Stimulated activated CD8-positive, alpha-beta memory T cell treated with anti-CD3 and anti-CD28 coated beads, Interleukin-7, amount 100 ng/mL, for 1 hour (primary cell): ENCODE measurements at places on chromosomes 2 and 18.

DNA sequence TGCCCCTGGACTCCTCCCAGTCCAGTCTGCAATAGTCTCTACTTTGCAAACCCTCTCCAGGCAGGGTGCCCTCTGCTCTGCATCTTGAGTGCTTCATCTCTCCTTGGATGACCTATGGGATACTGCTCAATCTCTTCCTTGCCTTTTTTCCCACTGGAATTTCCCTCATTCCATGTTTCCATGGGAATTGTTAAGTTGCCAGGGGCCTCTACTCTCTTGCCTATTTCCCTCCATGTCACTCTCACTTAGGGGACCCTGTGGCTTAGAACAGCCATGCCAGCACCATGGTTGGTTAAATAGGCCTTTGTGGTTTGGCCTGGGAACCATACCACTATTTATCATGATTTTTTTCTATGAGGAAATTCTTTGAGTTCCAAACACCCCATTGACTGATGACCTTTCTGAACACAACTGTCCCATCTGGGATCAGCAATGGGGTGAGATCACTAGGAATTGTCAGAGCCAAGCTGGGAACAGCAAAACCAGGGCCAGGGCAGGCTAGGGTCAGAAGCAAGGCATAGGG, 91.4 kb upstream of the RBMS1 start:
- no peak for DNase-seq

DNA sequence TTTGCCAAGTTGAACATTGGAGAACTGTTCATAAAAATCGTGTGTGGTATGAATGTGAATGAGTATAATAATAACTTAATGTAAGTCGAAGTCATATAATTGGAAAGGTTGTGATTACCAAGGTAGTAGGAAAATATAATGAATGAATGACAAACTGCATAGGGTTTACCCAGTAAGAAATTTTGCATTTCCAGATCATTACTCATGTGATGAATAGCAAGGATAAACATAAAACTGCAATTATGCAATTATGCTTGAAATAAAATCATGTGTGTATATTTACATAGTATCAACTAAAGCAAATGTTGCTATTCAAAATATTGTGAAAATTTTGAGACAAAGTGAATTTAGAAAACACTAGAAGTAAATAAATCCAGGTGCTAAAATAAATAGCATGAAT, 1108.7 kb upstream of the TMEFF2 start:
- no peak for DNase-seq

- DNase-seq, result no peak
Measured at GRCh38 chr2:39407516-39408296, 29.4 kb downstream of the MAP4K3 start.

DNA sequence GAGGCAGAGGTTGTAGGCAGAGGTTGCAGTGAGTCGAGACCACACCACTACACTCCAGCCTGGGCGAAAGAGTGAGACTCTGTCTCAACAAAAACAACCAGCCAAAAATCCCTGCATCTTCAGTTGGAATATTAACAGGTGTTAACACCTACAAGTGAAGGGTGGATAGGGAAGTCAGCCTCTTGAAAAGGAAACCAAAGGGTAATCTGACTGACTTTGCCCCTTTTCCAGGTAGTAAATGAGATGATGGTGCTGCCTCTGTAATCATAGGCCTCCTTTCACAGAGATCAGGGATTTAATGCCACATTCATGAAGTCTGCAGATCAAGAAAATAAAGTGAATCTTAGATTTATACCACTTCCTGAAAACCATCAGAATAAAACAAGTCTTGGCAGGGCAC, 133.6 kb downstream of the GALNT1 start:
- DNase-seq, result no peak

GRCh38 chr2:227117852-227118251, 46.2 kb downstream of the COL4A4 start:
- no peak for DNase-seq

DNA sequence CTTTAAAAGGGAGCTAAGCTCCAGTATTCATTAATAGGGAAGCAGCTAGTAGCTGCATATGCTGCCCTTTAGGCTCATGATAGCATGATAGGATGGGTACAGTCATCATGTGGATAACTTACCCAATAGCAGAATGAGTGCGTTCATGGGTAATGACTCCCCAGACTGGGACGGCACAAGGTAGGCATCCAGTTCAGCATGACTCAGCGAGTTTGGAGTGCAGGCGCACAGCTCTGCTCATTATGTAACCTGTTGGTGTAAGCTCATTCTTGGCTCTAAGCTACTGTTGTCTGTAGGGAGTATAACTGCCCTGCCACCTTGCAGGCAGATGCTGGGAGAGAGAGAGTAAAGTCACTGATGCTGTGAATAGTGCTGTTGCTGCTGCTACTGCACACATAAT, 209.2 kb upstream of the SYT4 start:
- no peak for DNase-seq

GRCh38 chr18:26549263-26550094, 1.1 kb upstream of the KCTD1 start:
- no peak for DNase-seq

DNA sequence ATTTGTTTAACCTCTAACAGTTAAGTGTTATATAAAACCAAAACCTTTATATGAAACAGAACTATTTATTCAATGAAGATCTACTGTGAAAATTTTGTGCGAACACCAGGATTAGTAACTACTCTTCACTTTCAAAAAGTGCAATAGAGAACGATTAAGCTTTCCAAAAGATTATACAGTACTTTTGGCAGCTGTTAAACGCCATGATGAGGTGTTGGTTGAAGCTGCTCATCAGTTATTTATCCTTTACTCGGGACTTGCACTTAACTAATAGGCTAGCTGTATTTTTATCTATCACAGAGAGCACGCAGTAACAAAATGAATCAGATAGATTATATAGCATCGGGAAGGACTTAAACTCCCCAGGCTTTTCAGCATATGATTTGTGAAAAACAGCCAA, 113.6 kb downstream of the GCA start:
- DNase-seq, result no peak

DNA sequence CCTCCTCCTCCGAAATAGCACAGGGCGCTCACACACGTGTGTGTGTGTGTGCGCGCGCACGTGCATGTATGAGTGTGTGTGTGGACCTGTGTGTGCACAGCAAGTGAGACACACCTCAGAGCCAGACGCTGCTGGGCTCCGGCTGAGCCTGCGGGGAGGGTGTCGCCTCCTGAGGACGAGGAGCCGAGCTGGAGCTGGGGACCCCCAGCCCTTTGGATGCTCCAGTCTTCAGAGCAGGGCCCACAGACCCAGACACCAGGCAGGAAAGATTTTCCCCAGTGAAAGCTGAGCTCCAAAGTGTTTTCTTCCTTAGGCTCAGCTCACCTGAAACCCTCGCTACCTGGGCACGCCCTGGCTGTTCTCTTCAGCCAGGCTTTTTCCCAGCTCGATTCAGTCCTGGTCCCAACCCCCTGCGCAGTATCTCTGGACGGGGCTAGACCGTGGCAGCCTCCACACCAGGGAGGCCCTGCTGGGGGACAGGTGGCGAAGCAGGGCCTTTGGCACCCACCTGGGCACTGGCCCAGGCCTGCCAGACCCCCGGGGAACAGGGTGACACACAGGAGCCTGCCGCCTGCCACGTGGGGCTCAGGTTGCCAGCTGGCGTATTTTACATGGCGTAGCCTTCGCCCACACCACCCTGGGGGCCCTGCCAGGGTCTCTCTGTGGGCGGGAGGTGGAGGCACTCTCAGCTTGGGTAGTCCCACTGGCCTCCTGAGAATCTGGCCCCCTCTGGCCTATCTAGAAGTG, 36.2 kb downstream of the PDIA6 start:
- no peak for DNase-seq

DNA sequence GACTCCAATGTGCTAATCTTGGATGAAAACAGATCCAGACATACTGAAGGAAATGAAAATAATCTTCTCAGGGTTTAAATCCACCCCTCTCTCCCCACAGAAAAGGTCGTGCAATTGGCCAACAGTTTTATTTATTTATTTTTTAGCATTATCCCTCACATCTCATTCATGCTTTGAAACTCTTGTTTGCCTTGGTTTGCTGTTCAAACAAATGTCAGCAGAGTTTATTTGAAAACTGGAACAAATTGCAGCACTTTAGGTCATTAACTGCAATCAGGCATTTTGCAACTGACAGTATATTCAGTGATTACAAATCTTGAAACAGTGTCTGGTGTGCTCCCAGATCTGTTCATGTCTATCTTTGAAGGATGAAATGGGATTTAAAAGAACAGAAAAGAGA, 220.6 kb downstream of the SLC4A10 start:
- DNase-seq, result no peak

- DNase-seq, result no peak
Measured at GRCh38 chr2:10415640-10416039, 32.5 kb downstream of the ODC1 start.

DNA sequence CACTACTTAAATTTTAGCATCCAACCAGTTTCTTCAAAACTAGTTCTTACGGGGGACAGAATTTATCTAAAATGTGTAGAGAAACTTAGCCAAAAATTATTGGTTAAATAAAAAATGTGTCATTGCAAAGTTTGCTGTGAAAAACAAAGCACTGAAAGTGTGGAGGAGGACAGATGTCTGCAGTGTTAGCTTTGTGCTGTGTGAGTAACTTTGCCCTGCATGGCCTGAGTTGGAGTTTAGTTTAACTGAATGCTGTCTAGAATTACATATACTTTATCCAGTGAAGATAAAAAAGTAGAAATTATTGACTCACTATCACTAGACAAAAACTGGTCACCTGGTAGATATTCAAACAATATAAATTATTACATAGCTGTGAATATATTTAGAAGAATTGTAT, 1225.2 kb upstream of the CELF4 start:
- DNase-seq, result no peak

DNA sequence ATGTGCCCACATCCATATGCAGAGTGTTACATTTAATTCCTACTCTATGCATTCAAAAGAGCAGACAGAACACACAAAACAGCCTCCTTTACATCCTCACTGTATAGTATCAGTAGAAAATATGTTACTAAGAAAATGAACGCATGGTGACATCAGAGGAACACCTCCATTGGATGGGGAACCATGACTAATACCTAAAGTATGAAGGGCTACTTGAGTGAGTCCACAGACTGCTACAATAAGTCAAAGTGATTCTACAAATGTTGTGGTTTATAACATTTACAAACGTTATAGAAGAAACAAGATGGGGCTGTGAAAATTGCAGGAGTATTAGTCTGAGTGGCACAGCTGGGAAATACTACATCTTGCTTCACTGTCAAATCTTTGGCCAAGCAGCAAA, 1830.9 kb upstream of the PIK3C3 start:
- no peak for DNase-seq

DNA sequence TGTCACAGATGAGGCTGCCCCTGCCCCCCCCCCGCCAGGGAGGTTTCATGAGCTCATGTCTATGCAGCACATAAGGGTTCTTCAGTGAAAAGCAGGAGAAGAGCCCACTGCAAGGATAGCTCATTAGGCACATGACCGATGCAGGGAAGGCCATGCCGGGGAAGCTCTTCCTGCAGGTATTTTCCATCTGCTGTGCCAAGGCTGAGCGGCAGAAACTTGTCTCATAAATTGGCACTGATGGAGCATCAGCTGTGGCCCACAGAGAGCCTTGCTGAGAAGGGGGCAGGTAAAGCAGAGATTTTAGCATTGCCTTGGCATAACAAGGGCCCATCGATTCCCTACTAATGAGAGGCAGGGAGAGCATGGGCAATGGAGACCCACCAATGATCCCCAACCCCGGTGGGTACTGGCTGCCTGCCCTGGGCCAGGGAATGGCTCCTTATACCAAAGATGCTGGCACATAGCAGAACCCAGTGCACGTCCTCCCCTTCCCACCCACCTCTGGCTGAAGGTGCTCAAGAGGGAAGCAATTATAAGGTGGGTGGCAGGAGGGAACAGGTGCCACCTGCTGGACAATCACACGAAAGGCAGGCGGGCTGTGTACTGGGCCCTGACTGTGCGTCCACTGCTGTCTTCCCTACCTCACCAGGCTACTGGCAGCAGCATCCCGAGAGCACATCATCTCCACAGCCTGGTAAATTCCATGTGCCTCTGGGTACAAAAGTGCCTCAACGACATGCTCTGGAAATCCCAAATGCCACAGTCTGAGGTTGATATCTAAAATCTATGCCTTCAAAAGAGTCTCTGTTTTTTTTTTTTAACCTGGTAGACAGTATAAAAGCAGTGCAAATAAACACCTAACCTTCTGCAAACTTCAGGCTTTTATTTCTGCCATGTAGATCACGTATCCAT, 41.4 kb downstream of the STEAP3 start:
- DNase-seq, result no peak

DNA sequence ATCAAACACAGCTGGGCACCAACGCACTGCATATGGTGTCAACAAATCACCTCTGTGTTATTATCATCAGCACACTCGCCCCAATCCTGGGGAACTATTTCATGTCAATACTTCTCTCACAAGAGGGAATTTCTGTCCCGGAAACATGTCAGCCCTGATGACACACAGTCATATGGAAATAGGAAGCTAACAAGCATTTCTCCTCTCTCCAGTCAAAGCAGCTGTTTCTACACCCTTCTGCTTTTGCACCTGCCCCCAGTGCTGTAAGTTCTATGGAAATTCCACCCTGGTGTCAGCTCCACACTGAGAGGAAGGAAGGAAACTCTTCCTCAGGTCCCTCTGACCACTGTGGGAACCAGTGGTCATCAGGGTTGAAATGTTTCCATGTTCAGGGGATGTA, 447.6 kb upstream of the ID2 start:
- DNase-seq, result no peak

DNA sequence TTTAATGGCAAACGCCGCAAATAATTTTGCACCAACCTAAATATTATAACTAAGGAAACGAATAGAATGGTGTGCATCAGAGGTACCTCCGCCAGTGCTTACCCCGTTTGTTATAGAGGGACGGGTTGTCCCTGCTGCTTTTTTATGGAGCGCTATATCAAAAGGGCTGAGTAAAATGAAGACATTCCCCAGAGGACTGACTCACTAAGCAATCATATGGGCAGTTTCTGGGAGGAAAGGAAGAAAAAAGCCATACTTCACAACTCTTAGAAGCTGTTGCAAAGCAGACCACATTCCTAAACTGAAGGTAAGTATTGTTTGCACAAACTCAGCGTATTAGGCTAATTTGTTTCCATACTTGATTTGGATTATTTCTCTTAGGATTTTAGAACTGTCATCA, 12.9 kb downstream of the ID2 start:
- DNase-seq, result no peak

- no peak for DNase-seq
Measured at GRCh38 chr18:45596036-45596435, 19.2 kb upstream of the SLC14A2 start.

- DNase-seq, result no peak
Measured at GRCh38 chr2:150110548-150110947, 376.9 kb downstream of the RND3 start.

DNA sequence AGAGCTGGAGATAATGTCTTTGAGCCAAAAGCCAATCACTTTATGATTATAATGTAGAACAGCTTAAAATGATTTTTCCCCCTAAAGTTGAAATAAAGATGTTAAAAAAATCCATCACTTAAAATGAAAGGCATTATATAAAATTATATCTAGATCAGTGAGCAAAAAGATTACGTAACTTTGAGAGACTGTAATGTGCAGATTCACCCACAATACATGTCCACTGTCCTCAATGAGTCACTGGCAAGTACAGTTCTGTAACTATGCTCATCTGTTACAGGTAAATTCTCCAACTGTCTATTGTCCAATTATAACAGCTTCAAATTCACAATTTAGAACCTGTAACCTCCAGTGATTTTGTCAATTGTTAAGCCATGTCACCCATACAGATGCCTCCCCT, 19.0 kb downstream of the FAM161A start:
- no peak for DNase-seq

- no peak for DNase-seq
Measured at GRCh38 chr2:95337829-95338228, 40.7 kb downstream of the KCNIP3 start.

GRCh38 chr2:182499706-182500470, 73.1 kb upstream of the PDE1A start:
- DNase-seq, result no peak

- no peak for DNase-seq
Measured at GRCh38 chr2:46909771-46910419, 5.7 kb downstream of the MCFD2 start.
